ENCODE measurements at places on chromosomes 5 and 9.
A peak's percentile ranks its signal among the peaks of the same experiment; 100 is the strongest.

GRCh38 chr5:143197260-143197656, 206.2 kb downstream of the NR3C1 start:
- DNase-seq: no peak

DNA sequence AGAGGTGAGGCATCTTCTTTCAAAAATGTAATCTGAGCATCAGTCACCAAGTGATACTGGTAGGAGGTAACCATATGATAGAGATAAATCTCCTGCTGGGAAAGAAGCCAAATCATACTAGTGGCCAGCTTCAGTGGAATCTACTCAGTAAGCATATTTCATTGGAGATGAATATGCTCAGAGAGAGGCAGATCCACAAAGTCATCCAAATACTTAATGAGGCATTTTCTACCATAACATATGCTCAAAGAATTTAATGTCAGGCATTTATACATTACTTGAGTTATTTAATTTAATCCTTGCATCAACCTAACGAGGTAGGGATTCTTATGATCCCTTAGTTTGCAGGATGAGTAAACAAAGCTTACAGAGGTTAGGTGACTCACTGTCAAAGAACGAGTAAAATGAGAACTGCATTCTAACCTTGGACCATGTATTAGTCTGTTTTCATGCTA, 50.9 kb upstream of the DMRTA1 start:
- DNase-seq: no peak

GRCh38 chr9:89025553-89025952, 34.3 kb downstream of the S1PR3 start:
- DNase-seq: no peak

DNA sequence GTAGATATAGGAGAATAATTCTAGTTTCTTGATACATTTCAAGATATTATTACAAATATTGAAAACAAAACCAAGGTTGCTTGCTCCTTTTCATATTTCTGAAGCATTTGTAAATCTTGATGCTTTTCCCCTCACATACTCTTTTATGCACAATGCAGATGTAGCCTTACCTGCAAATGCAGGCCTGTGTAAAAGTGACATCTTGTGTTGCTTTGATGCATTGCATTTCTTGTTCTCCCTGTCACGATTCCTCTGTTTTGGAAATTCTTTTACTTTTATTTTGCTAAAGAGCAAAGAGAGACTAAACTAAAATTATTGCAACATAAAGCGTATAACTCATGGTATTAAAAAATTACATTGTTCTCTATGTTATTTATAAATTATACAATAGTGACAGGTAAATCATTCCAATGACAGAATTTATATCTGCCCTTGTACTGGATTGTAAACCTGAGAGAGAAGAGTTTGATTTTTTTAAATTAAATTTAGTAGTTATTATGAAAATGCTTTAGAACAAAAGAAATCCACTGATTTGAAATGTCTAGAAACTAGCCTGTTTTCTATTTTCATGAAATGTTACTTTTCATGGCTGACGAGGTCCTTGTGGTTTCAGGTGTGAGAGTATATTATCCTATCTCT, 970.0 kb downstream of the MAT2B start:
- DNase-seq: no peak

DNA sequence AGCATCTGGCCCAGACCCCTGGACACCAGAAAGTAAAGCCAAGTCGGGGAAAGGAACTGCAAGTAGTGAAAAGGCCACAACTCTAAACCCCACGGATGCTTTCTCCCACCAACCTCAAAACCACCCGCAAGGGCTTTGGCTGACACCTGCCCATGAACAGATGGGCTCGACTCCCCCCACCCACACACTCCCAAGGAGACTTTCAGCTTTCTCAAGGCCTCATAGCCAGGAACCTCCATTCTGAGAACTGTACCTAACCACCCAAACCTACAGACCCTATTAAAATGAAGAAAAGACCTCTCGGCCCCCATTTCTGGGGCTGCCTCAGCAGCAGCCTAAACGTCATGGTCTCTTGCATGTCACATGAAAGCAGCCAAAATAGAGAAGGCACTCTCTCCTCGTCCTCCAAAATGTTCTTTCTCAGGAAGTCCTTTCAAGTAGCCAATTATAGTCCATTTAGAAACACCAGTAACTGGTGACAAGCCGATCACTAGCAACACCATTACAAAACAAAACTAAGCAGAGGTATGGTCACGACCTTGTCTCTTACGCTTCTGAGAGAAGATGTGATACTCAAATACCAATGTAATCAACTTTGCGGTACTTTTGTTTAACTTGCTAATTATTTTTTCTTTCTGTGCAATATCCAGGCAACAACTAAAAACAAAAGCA, 2.9 kb downstream of the B4GALT1 start:
- no peak for DNase-seq

GRCh38 chr5:149886060-149886459, 58.5 kb downstream of the PDE6A start:
- DNase-seq: no peak

DNA sequence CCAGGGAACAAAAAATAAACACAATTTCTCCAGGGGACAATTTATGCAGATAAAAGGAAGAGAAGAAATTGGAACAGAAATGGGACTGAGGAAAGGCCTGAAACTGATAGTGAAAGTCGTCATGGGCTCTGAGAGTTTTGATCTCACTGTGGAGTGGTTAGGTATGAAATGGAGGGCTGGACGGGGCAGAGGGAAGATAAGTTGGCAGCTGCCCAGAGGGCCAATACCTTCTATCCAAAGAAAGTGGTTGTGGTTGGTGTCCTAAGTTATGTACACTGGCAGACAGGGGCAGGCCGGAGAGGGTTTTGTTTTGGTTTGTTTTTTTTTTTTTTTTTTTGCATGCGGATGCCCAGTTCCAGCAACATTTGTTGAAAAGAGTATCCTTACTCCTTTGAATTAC, 46.1 kb downstream of the ZNF618 start:
- DNase-seq: no peak

GRCh38 chr5:15789642-15790041, 289.7 kb downstream of the FBXL7 start:
- DNase-seq: no peak

- DNase-seq: no peak
These were observed 4.2 kb upstream of the PRSS3 start for GRCh38 chr9:33791117-33791516.

- DNase-seq: no peak
These were observed 54.3 kb downstream of the SLC46A2 start for GRCh38 chr9:112836394-112836793.

DNA sequence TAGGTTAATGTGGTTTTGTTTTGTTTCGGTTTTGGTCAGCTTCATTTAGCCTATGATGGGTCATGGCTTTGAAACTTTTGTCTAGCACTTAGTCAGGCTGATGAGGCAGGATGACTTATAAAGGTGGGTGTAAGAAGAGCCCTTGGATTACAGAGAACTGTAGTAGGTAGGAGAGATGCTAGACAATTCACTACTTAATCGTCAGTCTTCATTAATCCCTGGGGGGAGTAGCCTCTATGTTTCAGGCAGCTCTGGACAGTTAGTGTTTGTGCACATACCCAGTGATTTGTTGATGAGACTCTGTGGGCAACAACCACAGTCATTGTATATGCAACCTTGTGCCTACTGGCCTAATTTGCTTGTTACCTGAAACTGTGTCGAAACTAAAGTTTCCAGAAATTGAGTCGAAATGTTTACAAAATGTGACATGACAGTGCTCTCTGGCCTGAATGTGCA, 113.3 kb downstream of the MTREX start:
- no peak for DNase-seq

DNA sequence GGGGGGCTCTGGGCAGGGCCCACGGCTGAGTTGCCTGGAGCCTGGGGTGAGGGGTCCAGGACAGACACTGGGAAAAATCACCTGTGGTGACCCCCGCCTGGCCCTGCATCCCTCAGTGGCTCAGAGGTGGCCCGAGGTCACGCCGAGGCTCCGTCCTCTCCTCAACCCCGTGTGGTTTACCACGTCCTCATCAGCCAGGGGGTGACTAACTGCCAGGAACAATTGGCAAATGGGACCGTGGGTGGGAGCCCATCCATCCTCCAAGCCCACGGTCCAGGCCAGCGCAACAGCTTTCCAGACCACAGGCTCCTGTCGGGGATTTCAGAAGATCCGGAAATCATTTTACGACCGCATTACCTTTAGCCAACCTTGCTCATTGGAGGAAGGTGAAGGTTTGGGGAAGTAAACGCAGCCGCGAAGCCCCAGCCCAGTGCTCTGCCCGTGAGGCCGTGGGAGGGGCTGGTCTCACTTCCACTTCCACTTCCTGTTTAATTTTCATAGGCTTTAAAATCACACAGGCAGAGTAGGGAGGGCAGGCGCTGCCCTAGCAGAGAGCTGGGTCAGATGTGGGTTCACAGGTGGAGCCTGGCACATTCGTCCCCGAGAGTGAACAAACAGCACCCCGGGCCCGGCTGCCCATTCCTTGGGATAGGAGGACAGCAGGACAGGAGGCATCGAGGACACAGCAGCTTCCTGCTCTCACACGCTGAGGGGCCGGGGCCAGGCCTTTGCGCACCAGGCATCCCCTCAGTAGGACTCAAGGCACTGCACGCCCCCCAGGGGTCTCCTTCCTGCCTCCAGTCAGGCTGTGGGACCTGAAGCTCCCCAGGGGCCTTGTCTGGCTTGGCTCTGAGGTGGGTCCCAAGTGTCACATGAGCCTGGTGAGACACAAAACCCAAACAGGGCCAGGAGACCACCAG, 19.8 kb upstream of the SLC9A3 start:
- DNase-seq: peak; percentile 37

- DNase-seq: no peak
These were observed 1382.4 kb upstream of the WWC1 start for GRCh38 chr5:166909040-166909439.

DNA sequence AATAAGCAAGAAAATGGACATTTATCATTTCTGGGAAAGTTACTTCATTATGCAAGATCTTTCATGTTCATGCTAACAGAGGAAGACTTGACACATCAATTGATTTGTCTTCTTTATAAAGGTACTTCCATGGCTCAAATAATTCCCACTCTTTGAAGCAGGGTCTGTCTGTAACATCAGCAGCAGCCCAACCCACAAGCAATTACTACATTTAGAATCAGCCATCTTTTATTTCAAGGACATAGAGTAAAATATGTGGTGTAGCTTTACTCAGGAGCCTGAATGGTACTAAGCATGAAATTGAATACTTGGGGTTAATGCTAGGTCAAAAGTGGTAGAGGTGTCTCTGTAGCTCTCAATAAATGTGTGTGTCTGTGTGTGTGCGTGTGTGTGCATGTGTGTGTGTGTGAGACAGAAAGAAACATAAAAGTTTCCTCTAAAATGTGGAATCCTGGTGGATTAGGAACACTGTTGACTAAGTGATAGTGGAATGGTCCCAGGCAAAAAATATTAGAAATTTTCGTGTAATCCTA, 581.1 kb downstream of the CAAP1 start:
- no peak for DNase-seq

- DNase-seq: no peak
These were observed 513.9 kb downstream of the ZNF608 start for GRCh38 chr5:124232515-124232914.

DNA sequence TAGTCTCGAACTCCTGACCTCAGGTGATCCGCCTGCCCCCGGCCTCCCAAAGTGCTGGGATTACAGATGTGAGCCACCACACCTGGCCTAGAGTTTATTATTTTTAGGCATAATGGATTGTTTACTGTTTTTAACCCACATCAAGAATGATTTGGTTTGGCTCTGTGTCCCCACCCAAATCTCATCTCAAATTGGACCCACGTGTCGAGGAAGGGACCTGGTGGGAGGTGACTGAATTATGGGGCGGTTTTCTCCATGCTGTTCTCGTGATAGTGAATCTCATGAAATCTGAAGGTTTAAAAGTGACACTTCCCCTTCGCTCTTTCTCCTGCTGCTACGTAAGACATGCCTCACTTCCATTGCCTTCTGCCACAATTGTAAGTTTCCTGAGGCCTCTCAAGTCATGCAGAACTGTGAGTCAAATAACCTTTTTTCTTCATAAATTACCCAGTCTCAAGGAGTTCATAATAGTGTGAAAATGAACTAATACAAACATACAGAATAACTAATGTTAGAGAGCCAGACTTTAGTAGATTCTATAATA, 88.2 kb downstream of the RICTOR start:
- DNase-seq: no peak

DNA sequence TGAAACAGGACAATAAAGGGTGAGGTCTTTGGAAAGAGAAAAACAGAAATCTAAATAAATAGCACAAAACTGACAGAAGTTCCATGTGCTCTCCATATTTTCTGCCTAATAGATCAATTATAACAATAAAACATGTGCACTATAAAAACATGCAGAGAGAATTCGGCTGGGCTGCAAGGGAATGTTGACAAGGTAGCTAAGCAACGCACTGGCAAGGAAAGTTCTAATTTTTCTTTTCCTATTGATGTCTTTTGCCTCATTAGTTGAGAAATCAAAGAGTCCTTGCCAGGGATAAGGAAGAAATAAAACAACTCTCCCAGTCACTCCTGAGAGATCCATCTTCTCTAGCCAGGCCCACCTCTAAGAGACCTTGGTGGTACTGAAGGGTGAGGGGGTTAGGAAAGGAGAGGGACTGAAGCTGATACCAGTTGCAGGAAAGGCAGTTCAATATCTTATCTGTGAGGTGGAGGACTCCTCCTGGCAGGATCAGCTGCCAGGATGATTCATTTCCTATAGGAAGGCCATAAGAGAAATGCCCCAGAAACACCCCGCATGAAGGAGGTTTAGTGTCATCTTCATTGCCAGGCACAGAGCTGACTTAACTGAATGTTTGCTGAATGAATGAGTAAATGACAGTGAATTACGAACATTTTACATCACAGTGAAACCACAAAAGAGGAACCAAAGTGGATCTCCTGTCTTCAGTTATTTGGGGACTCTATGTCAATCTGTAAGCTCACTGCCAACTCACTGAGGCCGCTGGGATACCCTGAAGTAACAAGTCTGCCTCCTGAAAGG, 63.7 kb upstream of the IFNK start:
- no peak for DNase-seq

DNA sequence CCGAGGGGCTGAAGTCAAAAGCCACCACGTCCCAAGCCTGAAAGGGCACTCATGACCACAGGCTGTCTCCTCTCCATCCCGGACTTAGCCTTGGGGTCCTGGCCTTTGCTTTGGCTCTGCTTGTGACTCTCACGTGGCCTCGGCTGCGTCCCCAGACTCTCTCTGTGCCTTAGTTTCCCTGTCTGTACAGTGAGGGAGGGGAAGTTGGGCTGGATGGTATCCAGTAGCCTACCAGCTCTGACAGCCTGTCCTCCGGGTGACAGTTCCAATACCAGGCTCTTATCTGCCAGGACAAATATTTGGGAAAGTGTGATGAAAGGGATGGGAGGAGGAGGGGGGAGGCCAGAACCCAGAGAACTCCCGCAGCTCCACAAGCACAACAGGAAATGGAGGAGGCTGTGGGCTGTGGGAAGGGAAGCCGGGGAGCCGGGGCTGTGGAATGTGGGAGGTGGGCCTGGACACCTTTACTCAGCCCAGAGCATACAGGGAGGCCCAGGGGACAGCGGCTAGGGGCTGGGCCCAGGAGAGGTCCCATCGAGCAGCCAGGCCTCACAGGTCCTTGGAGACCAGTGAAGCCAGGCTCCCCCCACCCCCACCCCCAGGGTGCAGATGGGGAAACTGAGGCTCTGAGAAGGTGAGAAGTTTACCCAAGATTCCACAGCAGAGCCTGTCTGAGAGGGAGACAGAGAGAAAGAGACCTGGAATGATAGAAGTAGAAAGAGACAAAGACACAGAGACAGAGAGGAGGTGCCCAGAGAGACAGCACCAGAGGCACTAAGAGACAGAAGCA, 18.3 kb downstream of the PDGFRB start:
- DNase-seq: no peak
